ENCODE measurements at places on chromosomes 12 and 14. TPM values are rescaled to one million over a fixed set of nuclear protein-coding genes. Genes with fewer than 3 reads are reported as not detected.

JDP2 gene
- total RNA-seq: 55.6 TPM

JPH4 gene
- not detected for total RNA-seq

MYH6 gene
- total RNA-seq: not detected

MUCL1 gene
- not detected for total RNA-seq

SLC7A7 gene
- total RNA-seq: 74.8 TPM

MIP gene
- not detected for total RNA-seq

KRT6C gene
- not detected for total RNA-seq

ZNF605 gene
- total RNA-seq: 2.5 TPM
